Upper lobe of left lung (tissue), 6 donors: ENCODE measurements at places on chromosomes 2 and 18. TPM values are rescaled to one million over a fixed set of nuclear protein-coding genes. Genes with fewer than 3 reads are reported as not detected.

Gene TUBB8B
- total RNA-seq, result not detected

Gene SCN3A
- total RNA-seq, result 0.49 TPM

Gene SNORC
- total RNA-seq, result 0.61 TPM

Gene IL1F10
- not detected for total RNA-seq

Gene SP140L
- total RNA-seq, result 22.8 TPM

Gene CCBE1
- total RNA-seq, result 10.5 TPM

Gene NEU2
- total RNA-seq, result not detected
